ENCODE measurements at places on chromosomes 4 and X. TPM values are rescaled to one million over a fixed set of nuclear protein-coding genes. Genes with fewer than 3 reads are reported as not detected.

DNA sequence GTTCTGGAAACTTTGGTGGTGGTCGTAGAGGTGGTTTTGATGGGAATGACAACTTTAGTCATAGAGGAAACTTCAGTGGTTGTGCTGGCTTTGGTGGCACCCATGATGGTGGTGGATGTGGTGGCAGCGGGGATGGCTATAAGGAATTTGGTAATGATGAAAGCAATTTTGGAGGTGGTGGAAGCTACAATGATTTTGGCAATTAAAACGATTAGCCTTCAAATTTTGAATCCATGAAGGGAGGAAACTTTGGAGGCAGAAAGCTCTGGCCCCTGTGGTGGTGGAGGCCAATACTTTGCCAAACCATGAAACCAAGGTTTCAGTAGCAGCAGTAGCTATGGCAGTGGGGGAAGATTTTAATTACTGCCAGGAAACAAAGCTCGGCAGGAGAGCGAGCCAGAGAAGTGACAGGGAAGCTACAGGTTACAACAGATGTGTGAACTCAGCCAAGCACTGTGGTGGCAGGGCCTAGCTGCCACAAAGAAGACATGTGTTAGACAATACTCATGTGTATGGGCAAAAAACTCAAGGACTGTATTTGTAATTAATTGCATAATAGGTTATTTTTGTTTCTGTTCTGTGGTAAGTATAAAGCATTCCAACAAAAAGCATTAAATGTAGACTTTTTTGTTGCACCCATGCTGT lies 23.2 kb upstream of the SOD3 start:
- DNase-seq, result no peak

Gene MAEA
- total RNA-seq, result 79.4 TPM

GRCh38 chr4:39045827-39046221 lies 13.6 kb upstream of the TMEM156 start:
- DNase-seq, result no peak

Gene ART3
- not detected for total RNA-seq

DNA sequence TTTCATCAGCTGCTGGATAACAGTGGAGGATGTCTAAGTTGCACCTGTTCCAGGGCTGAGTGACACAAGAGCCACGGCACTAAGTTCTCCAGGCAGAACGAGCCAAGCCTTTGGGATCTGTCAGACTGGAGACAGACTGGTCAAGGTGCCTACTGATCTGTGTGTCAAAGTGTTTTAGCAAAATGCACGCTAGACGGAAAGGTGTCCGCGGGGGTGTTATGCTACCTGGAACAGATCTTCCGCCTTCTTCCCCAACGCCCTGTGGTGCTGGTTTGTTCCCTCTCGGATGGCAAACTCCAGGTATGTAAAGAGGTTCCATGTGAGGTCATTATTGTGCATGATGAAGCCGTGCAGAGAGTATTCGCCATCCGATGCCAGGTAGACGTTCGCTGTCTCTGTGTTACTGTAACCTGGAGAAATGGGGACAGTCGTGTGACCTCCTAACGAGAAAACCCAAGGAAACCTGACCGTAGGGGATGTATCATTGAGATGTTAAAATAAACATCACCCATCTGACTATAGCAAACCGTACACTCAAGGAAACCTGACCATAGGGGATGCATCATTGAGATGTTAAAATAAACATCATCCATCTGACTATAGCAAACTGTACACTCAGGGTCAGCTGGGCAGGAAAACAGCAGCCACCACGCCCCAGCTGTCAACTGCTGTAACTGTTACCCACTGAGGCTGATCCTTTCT lies 29.7 kb upstream of the SLC25A6 start:
- DNase-seq, result no peak

DNA sequence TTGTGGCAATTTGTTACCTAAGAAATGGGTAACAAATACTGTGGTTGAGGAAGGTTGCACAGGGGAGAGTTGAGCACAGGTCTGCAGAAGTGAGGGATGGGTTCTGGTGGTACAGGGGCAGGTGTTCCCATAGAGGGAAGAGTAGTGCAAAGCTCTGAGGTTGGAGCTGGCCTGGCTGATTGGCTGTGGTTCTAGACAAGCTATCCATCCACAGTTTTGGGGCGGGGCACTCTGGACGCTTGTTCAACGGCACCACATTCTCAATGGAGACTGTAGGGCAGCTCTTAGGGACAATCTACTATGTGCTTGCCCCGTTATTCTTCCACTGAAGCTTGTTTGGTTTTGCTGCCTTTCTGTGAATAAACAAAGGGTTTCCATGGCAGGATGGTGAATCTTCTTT lies 35.4 kb downstream of the NAT8L start:
- DNase-seq, result no peak

- no peak for DNase-seq
Measured at GRCh38 chr4:101921370-101921769, 130.8 kb downstream of the BANK1 start.

- no peak for DNase-seq
Measured at GRCh38 chr4:100189820-100190642, at the start of gene DDIT4L. Gene DDIT4L, minus strand, starts transcription at chr4:100190468. Its CDS starts 485 bp downstream, at chr4:100189983.

GRCh38 chr4:13484749-13485221 lies 645 bp upstream of the RAB28 start:
- no peak for DNase-seq

Gene MAGEA10
- total RNA-seq, result not detected

GRCh38 chr4:6694177-6694901 lies 661 bp downstream of the S100P start:
- no peak for DNase-seq

Gene P2RY4
- 0.62 TPM for total RNA-seq

DNA sequence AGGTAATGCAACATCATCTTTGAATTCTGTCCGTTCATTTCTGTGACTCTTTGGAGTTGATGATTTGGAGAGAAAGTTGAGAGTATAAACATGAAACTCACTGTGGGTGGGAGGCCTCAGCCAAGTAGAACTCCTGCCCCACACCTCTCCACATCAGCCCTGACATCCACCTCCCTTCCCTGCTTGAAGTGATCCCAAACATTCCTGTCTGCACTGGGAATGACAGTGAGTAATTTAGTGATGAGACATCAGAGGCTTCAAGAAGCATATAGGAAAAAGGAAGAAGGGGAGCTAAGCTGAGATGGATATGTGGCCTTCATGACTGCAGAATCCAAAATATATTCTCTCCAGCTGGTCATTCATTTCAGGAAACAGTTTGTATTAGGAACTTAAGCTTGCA lies 151.8 kb downstream of the SPATA18 start:
- DNase-seq, result no peak

Gene GABRQ
- total RNA-seq, result not detected

Gene NWD2
- not detected for total RNA-seq

Gene MCF2
- 0.20 TPM for total RNA-seq

- DNase-seq, result no peak
Measured at GRCh38 chr4:113662581-113662980, 99.0 kb downstream of the CAMK2D start.

DNA sequence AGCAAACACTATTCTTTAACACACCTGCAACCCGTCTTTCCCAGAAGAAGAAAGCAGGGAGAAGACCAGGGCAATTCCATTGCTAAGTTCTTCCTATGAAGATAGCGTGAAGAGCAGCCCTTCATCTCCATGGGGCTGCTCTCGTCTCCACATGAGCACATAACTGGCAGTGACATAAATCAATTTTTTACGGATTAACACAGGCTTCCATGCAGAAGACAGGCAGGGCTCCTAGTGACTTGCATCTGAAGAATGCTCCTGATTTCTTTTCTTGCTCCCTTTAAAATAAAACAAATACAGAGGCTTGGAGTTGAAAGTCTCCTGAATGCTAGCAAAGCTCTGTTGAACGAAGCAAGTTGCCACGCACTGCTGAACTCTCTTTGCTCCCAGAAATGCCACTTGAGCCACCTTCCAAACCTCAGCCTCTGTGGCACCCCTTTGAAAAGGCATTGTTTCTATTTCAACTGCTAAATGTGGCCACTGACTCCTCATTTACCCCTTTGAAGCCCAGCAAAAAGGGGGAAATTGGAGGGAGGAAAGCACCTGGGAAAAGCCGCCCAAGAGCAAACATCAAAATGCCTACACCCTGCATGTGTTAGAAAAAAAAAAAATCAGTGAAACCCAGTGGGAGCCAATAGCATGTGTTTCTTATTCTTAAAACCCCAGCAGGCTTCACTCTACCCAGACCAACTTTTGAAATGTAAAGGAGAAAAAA lies 383.7 kb downstream of the IDS start:
- DNase-seq, result no peak

DNA sequence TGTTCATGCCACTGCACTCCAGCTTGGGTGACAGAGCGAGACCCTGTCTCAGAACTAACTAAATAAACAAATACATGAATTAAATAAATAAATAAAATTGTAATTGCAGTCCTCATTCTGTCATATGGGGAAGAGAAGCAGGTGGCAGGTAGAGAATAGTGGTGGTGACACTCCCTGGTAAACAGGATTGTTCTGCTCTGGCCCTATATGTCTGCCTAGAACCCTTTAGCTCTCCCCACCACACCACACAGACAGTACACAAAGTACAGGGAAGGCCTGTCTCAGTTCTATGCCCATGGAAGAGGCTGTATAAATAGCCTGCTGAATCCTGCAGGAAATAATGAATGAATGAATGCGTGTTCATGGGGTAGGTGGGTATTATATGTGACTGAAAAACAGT lies 117.7 kb downstream of the CEP135 start:
- DNase-seq, result no peak

DNA sequence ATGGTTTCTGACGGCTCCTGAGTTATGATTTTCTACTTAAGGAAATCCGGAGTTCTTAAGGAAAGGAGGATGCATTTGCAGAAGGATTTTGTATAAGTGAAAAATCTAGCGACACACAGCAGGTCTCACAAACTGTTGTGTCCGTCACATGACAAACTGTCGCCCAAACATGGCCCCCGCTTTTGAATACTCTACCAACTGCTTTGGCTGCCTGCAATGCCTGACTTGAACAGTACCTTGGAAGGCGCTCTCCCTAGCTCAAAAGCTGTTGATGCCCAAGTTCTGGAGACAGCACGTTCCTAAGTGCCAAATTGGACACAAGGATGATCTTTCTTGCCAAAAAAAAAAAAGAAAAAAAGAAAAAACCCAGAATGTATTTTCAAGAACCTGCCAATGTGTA lies 103.2 kb downstream of the ENPP6 start:
- no peak for DNase-seq

Gene PCDH7
- not detected for total RNA-seq

GRCh38 chr4:158930639-158930972 lies 161.8 kb downstream of the FNIP2 start:
- no peak for DNase-seq

Gene HNRNPH2
- 47.6 TPM for total RNA-seq

DNA sequence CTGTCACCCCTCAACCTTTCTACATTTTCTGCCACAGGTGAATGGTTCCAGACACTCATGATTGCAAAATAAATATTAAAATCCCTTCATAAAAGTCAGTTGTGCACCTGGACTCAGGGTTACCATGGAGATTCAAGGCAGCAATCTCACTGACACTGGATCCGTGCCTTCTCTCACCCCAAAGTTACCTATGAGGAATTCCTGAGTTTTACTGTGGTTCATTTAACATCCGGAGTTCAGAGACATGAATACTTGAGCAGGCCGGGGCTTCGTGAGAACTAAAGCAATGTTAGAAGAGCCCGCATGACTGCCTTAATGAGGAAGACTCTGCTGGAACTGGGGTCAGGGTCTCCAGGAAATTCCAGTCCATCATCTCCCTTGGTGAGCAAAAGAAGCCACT lies 12.5 kb upstream of the CLNK start:
- no peak for DNase-seq

Gene TLR10
- 0.13 TPM for total RNA-seq

DNA sequence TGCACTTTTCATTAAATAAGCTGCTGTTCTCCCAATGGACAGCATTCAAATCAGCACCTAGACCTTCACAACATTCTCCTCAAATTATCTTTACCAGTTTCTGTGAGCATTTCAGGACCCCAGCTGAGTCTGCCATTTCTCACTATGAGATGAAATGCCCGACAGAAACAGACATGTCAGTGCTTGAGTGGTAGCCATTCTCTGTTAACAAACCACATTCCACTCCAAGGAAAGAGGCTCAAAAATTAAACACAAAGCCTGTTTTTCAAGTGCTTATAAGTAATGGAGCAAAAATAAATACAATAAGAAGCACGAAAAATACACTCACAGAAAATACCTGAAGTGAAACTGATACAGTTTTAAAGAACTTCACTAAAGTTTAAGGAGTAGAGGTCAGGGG lies 320.2 kb upstream of the PRPS2 start:
- no peak for DNase-seq

GRCh38 chr4:138104284-138104680 lies 137.9 kb downstream of the SLC7A11 start:
- DNase-seq, result no peak

Gene CLNK
- not detected for total RNA-seq

DNA sequence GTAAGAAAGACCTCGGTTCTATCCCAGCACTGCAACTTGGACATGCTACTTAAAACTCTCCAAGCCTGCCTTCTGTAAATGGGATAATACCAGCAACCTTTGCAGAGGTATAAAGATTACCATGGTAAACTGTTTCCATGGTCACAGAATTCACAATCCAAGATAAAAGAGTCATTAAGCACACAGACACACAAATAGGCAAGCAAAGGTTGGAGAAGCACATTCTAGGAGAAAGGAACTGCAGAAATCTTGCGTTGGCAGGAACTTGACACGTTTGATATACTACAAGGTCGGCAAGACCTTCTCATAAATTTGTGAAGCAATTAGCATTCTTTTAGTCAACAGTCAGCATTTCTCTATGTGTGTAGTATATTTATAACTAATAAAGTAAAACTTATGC lies 12.3 kb upstream of the CHRNA9 start:
- DNase-seq, result no peak

DNA sequence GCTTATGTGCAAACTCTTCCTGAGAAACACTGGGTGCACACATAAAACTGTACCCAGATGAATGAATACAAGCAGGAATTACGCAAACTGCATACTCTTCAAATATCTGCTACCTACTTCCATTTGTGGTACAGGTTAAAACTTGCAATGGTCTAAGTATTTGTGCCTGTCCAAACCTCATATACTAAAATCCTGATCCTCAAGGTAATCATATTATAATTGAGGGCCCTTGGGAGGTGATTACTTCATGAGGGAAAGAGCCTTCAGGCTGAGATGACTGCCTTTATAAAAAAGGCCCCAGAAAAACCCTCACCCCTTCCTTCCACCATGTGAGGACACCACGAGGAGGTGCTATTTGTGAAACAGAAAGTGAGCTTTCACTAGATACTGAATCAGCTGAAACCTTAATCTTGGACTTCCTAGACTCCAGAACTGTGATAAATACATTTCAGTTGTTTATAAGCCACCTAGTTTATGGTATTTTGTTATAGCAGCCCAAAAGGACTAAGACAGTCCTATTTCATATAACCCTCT lies 1977.2 kb downstream of the PCDH7 start:
- DNase-seq, result no peak

- no peak for DNase-seq
Measured at GRCh38 chr4:88419874-88420273, 37.0 kb upstream of the HERC5 start.

GRCh38 chr4:15398001-15398400 lies 29.8 kb upstream of the C1QTNF7 start:
- no peak for DNase-seq
